ENCODE measurements at places on chromosomes 4 and X.

- DNase-seq, result no peak
Observed at GRCh38 chrX:24002792-24003191, 24.2 kb downstream of the KLHL15 start.

GRCh38 chr4:84403656-84404055, 95.4 kb downstream of the NKX6-1 start:
- DNase-seq, result no peak

DNA sequence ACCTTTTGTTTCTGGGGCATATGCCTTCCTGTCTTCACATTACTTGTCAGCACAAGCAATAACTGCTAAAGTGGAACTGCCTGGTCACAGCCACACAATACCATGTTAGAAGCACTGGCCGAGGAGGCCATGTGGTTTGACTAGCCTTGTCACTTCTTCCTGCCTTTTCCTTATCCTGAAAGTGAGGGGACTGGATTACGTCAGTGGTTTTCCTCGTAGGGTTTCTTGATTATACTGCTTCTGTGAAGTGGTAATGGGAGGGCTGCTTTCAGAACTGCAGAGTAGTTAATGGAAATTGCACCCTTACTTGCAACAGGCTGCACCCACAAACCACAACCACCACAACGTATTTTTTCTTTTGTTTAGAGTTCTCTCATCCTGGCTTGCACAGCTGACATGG, 26.6 kb downstream of the ZRSR2 start:
- no peak for DNase-seq

- DNase-seq, result no peak
Observed at GRCh38 chr4:12231098-12231497, 802.4 kb upstream of the HS3ST1 start.

DNA sequence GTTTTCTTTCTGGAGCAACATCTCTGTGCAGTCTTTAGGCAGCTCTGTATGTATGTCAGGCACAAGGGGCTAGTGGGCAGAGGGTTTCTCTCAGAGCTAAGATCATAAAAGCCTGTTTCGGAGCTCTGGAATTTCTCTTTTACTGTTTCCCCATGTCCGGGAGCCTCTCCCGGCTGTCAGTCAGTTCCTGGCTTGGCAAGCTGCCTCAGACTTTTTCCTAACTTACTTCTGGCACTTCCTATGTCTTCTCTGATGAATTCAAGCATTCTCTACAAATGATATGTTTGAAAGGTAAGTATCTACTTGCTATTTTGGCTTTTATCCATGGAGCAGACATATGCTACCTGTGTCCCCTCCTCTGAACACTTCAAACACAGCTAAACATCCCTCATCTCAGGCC, 129.3 kb upstream of the PGRMC2 start:
- DNase-seq, result no peak

DNA sequence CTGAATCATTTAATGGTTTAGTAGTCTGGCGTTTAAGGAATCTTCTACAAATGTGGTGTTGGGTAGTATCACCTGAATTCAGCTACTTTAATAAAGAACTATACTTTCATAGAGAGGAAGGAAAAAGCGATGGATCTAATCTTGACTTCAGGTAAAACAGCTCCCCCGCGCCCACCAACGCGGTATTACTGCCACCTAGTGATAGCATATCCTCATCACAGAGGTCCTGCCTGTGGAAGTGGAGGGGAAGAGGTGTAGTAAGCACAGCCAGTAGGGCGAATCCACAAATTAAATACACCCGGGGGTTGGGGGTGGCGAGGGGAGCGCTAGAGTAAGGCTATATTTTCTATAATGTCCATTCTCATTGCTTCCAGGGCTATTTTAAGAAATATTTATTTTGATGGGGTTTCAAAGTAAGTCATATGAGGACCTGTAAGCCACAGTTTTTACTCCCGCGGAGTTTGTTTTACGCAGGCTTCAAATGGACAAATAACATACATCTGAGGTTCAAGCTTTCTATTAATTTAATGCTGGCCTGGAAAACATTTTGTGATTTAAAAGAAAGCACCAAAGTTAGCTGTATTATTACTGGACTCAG, 8.3 kb upstream of the DAPP1 start:
- DNase-seq, result peak; percentile 65

- peak; percentile 74 for DNase-seq
Observed at GRCh38 chr4:110622841-110623717, at the start of gene PITX2. Gene PITX2, minus strand, starts transcription at chr4:110623077. Its CDS starts 617 bp downstream, at chr4:110622460.

DNA sequence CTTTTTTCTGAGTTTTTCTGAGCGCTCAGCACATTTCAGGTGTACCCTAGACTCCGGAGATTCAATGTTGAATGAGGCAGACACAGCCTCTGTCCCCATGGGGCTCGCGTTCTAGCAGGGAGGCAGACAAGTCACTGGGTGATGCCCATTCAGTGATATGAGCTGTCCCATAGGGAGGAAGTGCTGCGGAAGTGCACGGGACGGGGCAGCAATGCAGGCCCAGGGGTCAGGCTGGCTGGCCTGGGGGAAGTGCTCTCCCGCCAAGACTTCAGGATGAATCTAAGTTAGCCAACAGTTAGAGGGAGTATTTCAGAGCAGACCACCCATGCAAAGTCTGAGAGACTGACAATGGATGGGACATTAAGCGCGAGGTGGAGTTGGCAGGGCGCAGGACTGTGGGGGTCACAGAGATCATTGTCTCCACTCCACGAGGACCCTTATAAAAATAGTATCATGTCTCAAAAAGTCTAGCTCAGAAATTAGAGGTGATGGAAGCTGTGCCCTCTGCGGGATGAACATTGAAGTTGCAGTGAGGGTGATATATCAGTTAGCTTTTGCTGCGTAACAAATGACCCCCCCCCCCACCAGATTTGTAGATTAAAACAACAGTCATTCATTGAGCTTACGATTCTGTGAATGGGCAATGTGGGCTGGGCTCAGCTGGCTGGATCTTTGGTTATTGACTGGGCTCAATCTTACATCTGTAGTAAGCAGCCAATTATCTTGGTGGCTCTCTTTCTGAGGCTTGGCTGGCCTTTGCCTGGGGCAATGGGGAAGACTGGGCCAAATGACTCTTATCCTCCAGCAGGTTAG, 16.4 kb downstream of the PSAPL1 start:
- no peak for DNase-seq

GRCh38 chrX:18792828-18793227, 85.4 kb downstream of the PPEF1 start:
- DNase-seq, result no peak

- no peak for DNase-seq
Observed at GRCh38 chr4:38311495-38312126, 351.4 kb downstream of the PTTG2 start.

DNA sequence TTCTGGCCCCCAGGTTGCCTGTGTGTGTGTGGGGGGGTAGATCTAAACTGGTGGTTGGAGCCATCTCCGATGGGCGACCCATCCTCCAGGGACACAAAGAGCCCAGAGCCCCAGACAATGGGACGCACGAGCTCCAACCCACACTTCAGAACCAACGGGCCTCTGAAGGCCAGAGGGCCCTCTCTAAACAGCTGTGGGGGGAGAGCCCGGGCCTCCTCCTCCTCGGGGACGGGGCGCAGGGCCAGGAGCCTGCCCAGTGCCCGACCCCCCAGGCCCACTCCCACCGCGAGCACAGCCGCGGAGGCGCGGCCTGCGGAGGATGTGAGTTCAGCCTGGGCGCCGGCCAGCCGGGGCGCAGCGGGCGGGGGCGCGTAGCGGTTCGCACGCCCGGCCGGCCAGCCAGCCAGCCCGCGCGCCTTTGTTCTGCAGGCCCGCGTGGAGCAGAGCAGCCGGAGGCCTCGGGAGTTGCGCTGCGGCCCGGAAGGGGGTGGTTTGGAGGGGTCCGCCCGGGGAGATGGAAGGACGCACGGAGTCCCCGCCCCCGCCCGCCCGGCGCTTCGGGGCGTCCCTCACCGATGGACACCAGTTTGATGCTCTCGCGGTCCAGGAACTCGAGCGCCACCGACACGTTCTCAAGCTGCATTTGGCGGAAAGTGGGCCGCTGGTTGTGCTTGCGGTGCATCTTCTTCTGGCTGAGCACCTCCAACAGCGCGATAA, 4.0 kb downstream of the FLNA start:
- DNase-seq, result peak; percentile 84

- peak; percentile 72 for DNase-seq
Observed at GRCh38 chr4:2858451-2859217, 15.0 kb downstream of the ADD1 start.

- DNase-seq, result no peak
Observed at GRCh38 chr4:573122-573892, 2.8 kb downstream of the TMEM271 start.

DNA sequence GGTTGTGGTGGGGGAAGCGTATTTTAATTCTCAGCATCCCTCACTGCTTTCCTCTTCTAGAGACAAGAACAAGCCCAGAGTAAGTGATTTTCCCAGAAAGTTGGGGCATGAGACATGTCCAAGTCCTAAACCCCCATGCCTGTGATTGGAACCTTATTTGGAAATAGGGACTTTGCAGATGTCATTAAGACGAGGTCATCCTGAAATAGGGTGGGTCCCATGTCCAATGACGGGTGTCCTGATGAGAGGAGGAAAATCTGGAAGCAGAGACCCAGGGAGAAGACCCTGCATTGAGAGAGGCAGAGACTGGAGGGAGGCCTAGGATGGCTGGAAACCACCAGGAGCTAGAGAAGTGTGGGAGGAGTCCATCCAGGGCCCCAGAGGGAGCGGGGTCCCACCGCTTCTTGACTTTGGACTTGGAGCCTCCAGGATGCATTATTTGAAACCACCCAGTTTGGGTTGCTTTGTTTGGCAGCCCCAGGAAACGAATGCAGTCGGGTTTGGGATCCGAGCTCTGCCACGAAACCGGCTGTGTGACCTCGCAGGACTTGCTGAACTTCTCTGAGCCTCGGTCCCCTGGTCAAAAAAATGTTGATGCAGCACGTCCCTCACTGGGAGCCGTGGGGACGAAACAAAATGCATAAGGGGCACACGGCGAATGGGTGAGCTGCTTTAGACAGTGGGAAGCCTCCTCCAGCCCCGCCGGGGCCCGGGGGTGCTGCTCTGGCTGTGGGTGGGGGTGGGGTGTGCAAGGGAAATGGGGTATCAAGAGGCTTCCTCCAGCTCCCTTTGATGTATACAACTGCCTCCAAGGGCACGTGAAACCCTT, 113.9 kb downstream of the CPZ start:
- no peak for DNase-seq

- no peak for DNase-seq
Observed at GRCh38 chrX:107496786-107497185, 47.3 kb downstream of the FRMPD3 start.

- no peak for DNase-seq
Observed at GRCh38 chr4:43238008-43238407, 345.5 kb downstream of the GRXCR1 start.

- no peak for DNase-seq
Observed at GRCh38 chr4:7813674-7814073, 126.0 kb downstream of the AFAP1 start.

GRCh38 chrX:43753637-43754036, 97.5 kb downstream of the MAOA start:
- no peak for DNase-seq

GRCh38 chr4:112099701-112100297, 45.5 kb upstream of the FAM241A start:
- no peak for DNase-seq

DNA sequence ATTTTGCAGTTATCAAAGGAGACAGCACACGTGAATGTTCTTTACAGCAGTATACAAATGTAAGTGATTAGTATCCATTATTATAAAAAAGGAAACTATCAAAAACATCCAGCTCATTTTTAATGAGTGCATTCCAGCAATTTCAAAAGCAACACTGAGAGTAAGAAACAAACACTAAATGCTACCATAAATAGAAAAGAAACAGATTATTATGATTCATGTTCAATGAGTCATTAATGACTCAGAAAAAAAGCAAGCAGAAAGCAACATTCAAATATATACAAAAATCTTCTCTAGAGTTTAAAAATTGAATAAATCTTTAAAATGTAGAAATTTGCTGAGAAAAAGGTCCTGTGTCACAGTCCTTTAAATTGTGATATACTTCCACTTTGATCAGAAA, 346.5 kb upstream of the FMR1 start:
- DNase-seq, result no peak

- DNase-seq, result no peak
Observed at GRCh38 chr4:123740236-123740635, 343.6 kb downstream of the SPRY1 start.

- DNase-seq, result no peak
Observed at GRCh38 chr4:89724716-89725115, 112.2 kb downstream of the SNCA start.

GRCh38 chr4:122661176-122662160, 40.6 kb upstream of the IL21 start:
- DNase-seq, result no peak

DNA sequence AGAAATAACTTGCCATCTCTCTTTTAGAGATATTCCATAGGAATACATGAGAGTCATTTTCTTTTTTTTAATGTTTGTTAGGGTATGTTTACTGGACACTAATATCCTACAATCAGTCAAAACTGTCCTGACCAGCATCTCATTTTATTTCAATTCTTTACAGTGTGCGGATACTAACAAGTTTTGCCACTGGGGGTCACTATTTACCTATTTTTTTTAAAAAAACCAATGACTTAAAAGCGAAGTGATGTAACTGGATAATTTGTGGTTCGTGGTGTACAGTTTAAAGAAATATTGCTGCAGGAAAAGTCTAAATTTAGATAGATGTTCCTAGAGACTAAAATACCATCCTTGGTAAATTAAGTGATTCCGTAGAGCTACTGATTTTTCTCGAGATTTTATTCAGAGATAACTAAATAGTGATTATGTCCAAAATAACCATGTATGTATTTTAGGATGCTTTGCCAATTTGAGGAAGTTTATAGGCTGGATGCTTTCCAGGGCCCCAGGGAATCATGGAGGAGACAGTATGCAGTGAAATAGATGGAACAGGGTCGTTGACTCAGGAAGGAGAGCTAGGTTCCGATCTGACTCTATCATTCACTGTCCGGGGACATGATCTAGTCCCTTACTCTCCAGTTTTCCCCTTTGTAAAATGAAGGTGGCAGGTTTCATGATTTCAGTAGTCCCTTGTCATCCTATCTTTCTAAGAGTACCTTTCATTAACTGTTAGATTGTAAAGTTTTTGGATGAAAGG, 34.0 kb upstream of the GNPDA2 start:
- no peak for DNase-seq

DNA sequence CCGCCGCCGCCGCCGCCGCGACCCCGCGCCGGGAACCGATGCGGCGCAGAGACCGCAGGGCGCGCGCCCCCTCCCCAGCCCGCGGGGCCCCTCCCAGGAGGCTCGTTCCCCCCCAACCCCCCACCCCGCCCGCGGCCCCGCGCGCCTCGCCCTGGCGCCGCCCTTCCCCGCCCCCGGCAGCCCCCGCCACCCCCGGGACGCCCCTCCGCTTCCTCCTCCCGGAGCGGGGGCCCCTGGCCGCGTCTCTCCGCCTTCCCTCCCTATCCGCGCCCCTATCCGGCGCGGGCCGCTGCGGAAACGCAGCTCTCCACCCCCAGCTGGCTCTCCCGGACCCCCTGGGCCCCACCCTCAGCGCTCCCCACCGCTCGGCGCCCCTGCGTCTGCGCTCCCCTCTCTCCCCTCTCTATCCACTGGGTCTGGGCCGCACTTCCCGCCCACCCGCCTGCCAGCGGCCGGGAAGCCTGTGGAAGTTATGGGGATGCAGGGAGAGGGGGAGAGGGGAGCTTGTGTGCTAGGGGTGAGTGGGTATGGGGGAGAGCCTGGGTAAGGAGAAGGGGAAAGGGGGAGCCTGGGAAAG, at the start of gene TMEM271:
Gene TMEM271, minus strand, starts transcription at position 51 of the 577 bp plus-strand sequence. CDS start 233 bp downstream, outside the sequence.
- DNase-seq, result no peak

GRCh38 chrX:120463241-120463640, 5.9 kb downstream of the LAMP2 start:
- DNase-seq, result no peak

Measured in right cardiac atrium (tissue), 5 donors.